ENCODE measurements at places on chromosomes 11 and 22.

DNA sequence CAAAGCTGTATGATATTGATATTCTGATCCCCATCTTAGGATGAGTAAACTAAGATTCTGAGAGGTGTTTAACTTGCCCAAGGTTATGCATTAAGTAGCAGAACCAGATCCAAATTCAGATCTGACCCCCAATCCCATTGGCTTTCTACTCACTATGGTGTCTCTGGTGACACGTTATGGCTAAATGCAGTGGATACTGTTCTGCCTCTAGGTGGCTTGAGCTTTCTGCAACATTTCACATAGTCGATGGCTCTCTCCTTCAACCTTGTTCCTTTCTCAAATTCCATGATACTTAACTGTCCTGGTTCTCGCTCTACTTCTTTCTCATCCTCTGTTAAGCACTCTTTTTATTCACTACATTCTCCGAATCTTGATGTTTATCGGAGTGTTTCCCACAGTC is 9.4 kb downstream of the C11orf97 start:
- no peak for DNase-seq

GRCh38 chr11:80843266-80843974 is 1402.6 kb upstream of the TENM4 start:
- DNase-seq: no peak

DNA sequence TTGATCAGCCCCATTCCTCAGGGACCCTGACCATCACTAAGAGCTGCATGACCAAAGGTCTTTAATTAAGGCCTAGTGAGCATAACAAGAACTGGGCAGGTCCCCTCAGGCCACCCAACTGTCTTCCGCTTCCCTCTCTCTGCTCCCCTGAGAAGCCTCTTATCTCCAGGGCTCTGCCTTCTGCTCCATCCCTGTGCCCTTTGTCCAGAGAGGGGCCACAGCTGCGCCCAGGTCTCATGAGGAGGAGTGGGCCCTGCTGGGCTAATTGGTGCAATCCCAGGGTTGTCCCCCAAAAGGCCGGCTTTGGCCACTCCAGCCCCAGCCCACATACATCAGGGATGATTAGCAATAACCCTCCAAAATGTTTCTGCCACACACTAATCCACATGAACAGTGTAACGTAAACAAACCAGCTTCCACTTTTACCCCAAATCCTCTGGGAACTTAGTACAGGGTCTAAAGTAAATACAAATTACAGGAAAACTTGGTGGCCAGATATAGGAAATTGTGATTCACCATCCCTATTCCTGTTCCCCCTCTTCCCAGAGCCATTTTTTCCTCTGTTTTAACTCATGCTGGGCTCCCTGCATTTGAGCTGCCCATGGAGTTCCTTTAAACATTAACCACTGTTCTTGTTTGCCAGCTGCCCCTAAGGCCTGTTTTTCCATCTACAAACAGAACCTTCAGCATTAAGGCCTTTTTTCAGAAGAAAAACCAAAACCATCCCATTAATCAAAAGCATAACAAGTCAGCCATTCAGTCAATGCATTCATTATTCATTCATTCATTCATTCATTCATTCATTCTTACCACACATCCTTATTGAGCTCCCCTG is 34.6 kb upstream of the CAVIN3 start:
- DNase-seq: no peak

DNA sequence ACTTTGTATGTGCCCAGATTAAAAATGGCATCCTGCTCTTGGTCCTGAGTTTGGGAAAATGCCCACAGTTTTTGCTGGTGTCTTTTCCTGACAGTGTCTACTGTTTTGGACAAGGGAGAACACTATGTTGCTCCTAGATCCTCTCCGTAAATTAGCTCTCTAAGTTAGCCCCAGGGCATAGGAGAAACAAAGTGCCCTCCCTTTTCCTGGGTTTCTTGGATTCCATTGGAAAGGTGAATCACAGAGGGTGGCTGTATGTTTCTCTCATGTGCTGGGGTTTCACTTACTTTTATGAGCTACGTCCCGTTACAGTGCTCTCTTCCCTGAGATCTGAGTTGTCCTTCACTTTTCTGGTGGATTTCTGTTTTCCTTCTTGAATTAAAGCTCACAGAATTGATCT is 782.8 kb downstream of the CNTN5 start:
- DNase-seq: no peak

- no peak for DNase-seq
Measured at GRCh38 chr11:117462183-117462863, 134.7 kb downstream of the CEP164 start.

- DNase-seq: no peak
Measured at GRCh38 chr22:31586137-31586920, 75.7 kb downstream of the PISD start.

- DNase-seq: no peak
Measured at GRCh38 chr11:46370253-46370652, 11.2 kb upstream of the MDK start.
